ENCODE measurements at places on chromosomes 6 and 20. TPM values are rescaled to one million over a fixed set of nuclear protein-coding genes. Genes with fewer than 3 reads are reported as not detected.
A peak's percentile ranks its signal among the peaks of the same experiment; 100 is the strongest.

The ARMC12 gene
- 0.51 TPM for polyA plus RNA-seq

The HCK gene
- polyA plus RNA-seq, result 10.8 TPM

The TMC2 gene
- 0.45 TPM for polyA plus RNA-seq

GRCh38 chr6:14274546-14275492 lies 157.2 kb downstream of the CD83 start:
- no peaks in the 10 kb centered on the region for H3K27me3 ChIP-seq
- H3K36me3 ChIP-seq, result no peaks in the 10 kb centered on the region
- no peak for DNase-seq
- H3K4me3 ChIP-seq, result no peak overlapping the region

DNA sequence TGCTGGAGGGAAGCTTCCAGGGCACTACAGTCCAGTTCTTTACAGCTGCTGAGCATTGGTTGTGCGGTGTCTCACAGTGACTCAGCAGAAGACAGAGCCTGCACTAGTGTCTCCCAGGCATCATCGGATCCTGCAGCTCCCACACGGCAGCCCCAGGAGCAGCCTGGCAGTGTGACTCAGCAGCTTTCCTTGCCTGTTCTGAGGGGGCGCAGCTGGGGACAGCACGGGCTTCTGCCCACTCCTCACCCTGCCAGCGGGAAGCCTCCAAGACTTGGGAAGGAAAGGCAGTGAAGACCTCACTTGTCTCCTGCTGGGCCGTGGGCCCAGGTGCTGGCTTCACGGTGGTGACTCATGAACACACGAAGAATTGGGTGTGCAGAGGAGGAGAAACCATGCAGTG lies 165.4 kb downstream of the SYNDIG1 start:
- H3K4me3 ChIP-seq, result no peak overlapping the region
- H3K27me3 ChIP-seq, result no peaks in the 10 kb centered on the region
- no peaks in the 10 kb centered on the region for H3K4me1 ChIP-seq

GRCh38 chr6:16663901-16664300 lies 97.4 kb downstream of the ATXN1 start:
- H3K36me3 ChIP-seq, result peaks cover 4% of the 10 kb centered on the region
- H3K4me3 ChIP-seq, result no peak overlapping the region
- H3K27ac ChIP-seq, result no peak overlapping the region
- no peak for DNase-seq
- no peaks in the 10 kb centered on the region for H3K27me3 ChIP-seq
- no peaks in the 10 kb centered on the region for H3K4me1 ChIP-seq

DNA sequence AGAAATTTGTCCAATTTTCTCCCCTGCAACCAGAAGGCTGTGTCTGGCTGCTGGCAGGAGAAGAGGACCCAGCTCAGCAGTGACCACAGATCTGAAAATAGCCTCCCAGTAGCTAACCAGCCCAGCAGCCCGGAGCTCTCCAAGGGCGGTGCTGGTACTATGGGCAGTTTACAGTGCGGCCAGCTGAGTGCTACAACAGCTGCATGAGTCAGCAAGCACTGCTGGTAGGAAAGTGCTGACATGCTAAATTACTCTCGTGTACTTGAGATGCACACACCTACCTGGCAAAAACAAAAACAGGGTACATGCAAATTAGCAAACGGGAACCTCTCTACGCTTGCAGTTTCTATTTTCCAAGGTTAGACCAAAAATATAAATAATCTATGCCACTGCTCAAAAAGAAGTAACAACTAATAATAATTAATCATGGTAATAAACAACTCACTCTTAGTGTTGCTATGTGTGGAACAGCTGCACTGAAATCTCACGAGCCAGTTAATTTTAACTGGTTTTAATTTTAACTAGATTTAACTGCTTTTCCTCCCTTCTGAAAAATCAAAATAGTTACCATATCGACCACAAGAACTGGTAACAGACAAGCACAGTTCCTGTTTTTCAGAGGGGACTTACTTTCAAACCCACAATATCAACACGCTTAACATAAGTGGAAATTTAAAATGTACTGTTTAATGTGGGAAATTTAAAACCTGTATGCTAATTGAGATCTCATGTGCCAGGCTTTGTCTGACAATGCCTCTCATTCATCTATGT lies 10.8 kb downstream of the BACH2 start:
- H3K36me3 ChIP-seq, result no peaks in the 10 kb centered on the region
- H3K4me3 ChIP-seq, result no peak overlapping the region
- H3K27ac ChIP-seq, result no peak overlapping the region
- peak; percentile 29 for DNase-seq

- no peak for DNase-seq
- no peak overlapping the region for H3K4me3 ChIP-seq
- no peaks in the 10 kb centered on the region for H3K27me3 ChIP-seq
- H3K36me3 ChIP-seq, result no peaks in the 10 kb centered on the region
- no peak overlapping the region for H3K27ac ChIP-seq
- no peaks in the 10 kb centered on the region for H3K4me1 ChIP-seq
Measured at GRCh38 chr6:79246891-79247290, 12.4 kb upstream of the HMGN3 start.

GRCh38 chr6:164107297-164107995 lies 692.9 kb downstream of the QKI start:
- H3K27me3 ChIP-seq, result no peaks in the 10 kb centered on the region
- H3K36me3 ChIP-seq, result no peaks in the 10 kb centered on the region
- no peak for DNase-seq
- no peaks in the 10 kb centered on the region for H3K4me1 ChIP-seq
- H3K4me3 ChIP-seq, result no peak overlapping the region

DNA sequence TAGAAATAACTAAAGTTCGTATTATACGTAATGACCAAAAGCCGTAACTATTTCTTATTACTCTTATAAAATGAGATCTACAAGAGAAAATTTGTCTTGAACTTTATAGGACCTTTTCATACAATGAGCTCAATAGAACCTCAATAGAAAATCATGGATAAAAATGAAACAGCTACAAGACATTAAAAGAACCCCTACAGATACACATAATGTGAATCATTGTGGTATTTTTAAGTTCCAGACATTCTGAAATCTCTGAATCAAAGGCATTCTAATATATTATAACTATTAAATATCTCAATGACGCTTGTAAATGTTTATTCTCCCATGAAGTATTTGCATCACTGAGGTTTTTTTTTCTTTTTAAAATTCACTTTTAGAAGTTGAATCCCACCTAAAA lies 22.2 kb upstream of the POU3F2 start:
- no peak overlapping the region for H3K27ac ChIP-seq
- no peaks in the 10 kb centered on the region for H3K36me3 ChIP-seq
- H3K27me3 ChIP-seq, result no peaks in the 10 kb centered on the region
- no peak overlapping the region for H3K4me3 ChIP-seq
- DNase-seq, result no peak
- H3K4me1 ChIP-seq, result no peaks in the 10 kb centered on the region

Measured in large intestine (tissue), 12 donors.